ENCODE measurements at places on chromosomes 6 and 20. TPM values are rescaled to one million over a fixed set of nuclear protein-coding genes. Genes with fewer than 3 reads are reported as not detected.

SYNDIG1 gene
- 0.95 TPM for total RNA-seq

PDE10A gene
- 30.1 TPM for total RNA-seq

C6orf141 gene
- not detected for total RNA-seq

GRM4 gene
- total RNA-seq = not detected

MMP24OS gene
- 54.9 TPM for total RNA-seq

MAK gene
- not detected for total RNA-seq

WFDC11 gene
- not detected for total RNA-seq

MEI4 gene
- total RNA-seq = 0.24 TPM

SRXN1 gene
- total RNA-seq = 53.7 TPM

RNGTT gene
- 17.0 TPM for total RNA-seq

PHIP gene
- 18.4 TPM for total RNA-seq

TJAP1 gene
- total RNA-seq = 66.0 TPM

RSPO3 gene
- 12.9 TPM for total RNA-seq

LY6G5C gene
- total RNA-seq = not detected

ADGRF5 gene
- total RNA-seq = 38.9 TPM

CCN6 gene
- total RNA-seq = not detected

LPA gene
- total RNA-seq = 0.26 TPM

SLC35B3 gene
- 11.9 TPM for total RNA-seq

RNF182 gene
- total RNA-seq = 0.26 TPM

GJA1 gene
- 772 TPM for total RNA-seq

SSTR4 gene
- total RNA-seq = not detected

PRL gene
- total RNA-seq = not detected

SLC22A7 gene
- not detected for total RNA-seq

ZBTB12 gene
- 3.3 TPM for total RNA-seq

DDO gene
- 10.8 TPM for total RNA-seq

TBX18 gene
- 4.2 TPM for total RNA-seq

SRSF6 gene
- total RNA-seq = 50.0 TPM

EPPIN gene
- not detected for total RNA-seq

FHL5 gene
- total RNA-seq = 14.3 TPM

LCA5 gene
- 4.1 TPM for total RNA-seq

CABLES2 gene
- total RNA-seq = 4.0 TPM

COL11A2 gene
- 0.43 TPM for total RNA-seq

TFAP2C gene
- total RNA-seq = not detected

SEL1L2 gene
- total RNA-seq = not detected

SAMD5 gene
- 0.78 TPM for total RNA-seq

ZSCAN23 gene
- 3.1 TPM for total RNA-seq

ZBP1 gene
- 0.50 TPM for total RNA-seq

MRPS10 gene
- 42.1 TPM for total RNA-seq

MYLK4 gene
- total RNA-seq = 0.69 TPM

TMEM217 gene
- 1.5 TPM for total RNA-seq

TSPO2 gene
- total RNA-seq = not detected

BNIP5 gene
- total RNA-seq = not detected

FNDC1 gene
- 0.46 TPM for total RNA-seq

NTSR1 gene
- total RNA-seq = not detected

CHRNA4 gene
- not detected for total RNA-seq

ENPP1 gene
- 29.6 TPM for total RNA-seq

CTCFL gene
- not detected for total RNA-seq

MICB gene
- total RNA-seq = 2.5 TPM

PLCG1 gene
- 117 TPM for total RNA-seq

Measured in adrenal gland (tissue), 19 donors.